ENCODE measurements at places on chromosomes 12 and 14.
A peak's percentile ranks its signal among the peaks of the same experiment; 100 is the strongest.

DNA sequence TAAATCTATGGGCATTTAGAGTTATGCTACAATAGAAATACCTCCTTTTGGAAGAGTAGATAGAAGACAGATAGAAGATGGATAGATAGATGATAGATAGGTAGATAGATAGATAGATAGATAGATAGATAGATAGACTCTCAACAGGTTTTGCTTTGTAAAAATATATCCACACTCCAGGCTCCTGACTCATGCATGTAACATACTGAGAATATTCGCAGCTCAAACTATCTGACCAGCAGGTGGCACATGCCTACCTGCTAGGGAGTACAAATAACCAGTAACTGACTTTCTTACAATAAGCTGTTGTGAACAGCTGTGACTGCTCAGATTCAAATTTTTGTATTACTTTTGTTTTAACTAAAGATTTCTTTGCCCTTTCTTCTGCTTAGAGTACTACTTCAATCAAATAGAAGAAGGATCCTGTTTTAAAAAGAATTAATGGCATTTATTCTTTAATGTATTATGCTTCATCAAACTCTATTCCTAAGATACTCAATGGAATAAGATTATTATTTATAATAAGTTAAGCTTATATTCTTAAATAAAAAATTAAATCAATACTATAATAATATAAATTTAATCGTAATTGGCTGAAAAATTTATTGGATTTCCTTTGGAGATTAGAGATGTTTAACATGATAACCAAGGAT lies 15.8 kb upstream of the CPNE8 start:
- DNase-seq = peak; percentile 61

DNA sequence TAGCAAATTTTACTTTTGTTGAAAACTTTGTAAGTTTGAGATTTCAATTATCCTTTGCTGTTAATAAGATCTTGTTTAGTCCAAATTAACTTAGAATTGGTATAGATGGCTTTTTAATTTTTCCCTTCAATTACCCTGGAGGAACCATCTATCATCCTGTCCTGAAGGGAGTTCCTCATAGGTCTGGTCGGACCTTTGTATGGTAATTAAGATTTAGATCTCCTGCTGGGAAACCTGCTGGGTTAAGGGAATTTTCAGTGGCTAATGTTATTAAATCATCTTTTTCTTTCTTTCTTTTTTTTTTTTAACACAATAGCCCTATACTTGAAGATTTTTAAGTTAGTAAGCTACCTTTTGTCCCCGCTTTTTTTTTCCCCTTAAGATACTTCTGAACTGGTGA lies 63.0 kb upstream of the PRMT8 start:
- DNase-seq = no peak

GRCh38 chr12:97308576-97309198 lies 153.9 kb upstream of the RMST start:
- peak; percentile 33 for DNase-seq

DNA sequence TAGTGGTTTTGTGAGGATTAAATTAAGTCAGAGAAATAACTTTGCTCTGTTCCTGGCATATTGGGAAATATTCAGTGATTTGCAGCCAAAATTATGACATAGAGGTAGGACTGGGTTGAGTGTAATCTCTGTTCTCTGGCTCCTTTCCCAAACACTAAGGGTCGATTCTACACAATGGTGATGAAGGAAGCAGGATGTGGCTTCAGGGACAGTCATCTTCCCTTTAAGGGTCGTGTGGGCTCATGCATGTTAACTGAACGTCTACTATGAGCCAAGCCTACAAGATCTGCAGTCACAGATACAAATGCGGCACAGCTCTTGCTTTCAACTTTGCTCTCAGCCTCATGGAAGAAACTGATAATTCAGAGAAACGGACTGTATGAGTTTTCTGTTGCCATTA lies 381.6 kb downstream of the VRK1 start:
- no peak for DNase-seq

DNA sequence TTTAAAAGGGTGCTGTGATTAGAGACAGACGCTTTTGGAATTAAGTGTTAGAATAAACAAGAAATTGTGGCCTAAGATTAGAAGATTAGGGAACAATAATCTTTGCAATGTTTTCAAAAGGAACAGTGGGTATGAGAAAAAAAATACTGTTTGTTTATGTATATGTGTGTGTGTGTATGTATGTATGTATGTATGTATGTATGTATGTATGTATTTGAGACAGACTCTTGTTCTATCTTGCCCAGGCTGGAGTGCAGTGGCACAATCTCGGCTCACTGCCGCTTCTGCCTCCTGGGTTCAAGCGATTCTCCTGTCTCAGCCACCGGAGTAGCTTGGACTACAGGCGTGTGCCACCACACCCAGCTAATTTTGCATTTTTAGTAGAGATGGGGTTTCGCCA lies 81.6 kb downstream of the TRAFD1 start:
- DNase-seq = no peak

- DNase-seq = no peak
These were observed 149.1 kb downstream of the AACS start for GRCh38 chr12:125214289-125214688.

- no peak for DNase-seq
These were observed 10.3 kb downstream of the DCP1B start for GRCh38 chr12:1993871-1994371.

- no peak for DNase-seq
These were observed 19.8 kb upstream of the DHRS7 start for GRCh38 chr14:60184905-60185555.

GRCh38 chr12:67720351-67720856 lies 71.9 kb downstream of the DYRK2 start:
- DNase-seq = no peak

DNA sequence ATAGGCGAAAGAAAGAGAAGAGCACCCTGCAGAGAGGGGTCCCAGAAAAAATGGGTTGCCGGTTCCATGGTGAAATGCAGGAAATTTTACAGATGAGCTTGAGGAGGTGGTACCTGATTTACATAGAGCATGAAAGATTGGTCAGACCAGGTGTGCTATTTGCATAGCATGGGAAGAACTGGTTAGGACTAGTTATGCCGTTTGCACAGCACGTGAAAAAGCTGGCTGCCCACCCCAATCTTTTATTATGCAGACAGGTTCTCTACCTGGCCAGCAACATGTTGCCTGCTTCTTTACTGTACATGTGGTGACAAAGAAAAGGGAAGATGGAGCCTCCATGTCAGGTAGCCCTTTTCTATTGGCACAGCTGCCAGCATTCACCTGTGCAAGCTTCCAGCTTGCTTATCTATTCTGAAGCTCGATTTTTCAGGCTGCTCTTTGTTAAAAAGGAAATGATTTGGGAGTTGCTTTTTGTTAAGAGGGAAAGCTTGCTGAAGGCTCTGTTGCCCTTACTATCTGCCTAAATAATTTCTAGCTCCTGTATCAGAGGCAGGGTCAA lies 62.9 kb upstream of the ELK3 start:
- no peak for DNase-seq

GRCh38 chr14:80146941-80147340 lies 64.4 kb downstream of the DIO2 start:
- DNase-seq = no peak

- DNase-seq = no peak
These were observed 149.0 kb downstream of the TGFB3 start for GRCh38 chr14:75832621-75833297.

- peak; percentile 85 for DNase-seq
These were observed 23.5 kb downstream of the DCAF5 start for GRCh38 chr14:69129264-69129880.

DNA sequence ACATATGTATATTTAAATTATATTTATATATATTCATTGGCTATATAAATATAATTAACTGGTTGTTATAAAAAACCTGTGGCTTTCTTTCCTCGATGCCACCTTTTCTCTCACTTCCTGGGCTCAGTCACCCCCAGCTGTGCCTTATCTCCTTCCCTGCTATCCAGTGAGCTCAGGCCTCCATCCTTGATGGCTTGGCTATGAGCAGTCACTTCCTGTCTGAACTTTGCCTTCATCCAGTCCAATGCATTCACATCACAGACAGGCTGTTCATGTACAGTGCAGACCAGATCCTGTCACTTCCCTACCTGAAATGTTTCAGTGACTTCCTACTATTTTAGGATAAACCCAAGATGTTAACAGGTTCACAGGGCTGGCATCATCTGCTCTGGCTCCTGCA lies 115.3 kb upstream of the PRB2 start:
- DNase-seq = no peak

GRCh38 chr12:80211671-80212070 lies 112.3 kb downstream of the OTOGL start:
- no peak for DNase-seq

GRCh38 chr14:98903371-98903770 lies 368.6 kb downstream of the BCL11B start:
- peak; percentile 40 for DNase-seq

DNA sequence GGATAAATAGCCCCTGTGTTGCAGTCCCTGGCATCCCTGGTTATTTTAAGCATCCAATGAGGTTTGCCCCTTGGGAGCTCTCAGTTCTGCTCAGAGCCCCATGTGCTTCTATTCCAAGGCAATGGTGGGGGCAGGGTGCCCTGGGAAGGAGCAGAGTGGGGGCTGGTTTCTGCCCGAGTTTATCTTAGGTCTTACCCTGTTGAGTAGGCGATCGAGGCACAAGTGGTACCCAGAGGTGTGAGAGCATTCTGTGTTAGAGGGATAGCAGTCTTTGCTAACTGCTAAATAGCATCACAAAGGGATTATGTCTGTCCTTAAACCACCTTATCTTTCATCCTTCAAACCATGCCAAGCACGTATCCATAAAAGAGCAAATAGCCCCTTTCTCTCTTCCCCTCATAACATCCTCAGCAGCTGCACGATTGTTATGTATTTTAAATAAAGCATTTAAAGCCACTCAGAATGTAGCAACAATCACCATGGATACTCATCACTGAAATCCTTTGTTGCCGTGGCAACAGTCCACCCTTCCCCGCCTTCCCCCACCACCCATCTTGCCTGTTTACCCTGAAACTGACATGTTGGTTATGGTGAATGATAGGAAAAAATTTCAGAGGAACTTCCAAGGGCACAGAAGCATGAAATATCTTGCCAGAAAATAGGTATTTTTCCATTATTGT lies 139.3 kb downstream of the PTPN11 start:
- DNase-seq = no peak

GRCh38 chr12:111249018-111249370 lies 119.9 kb downstream of the PHETA1 start:
- DNase-seq = no peak

DNA sequence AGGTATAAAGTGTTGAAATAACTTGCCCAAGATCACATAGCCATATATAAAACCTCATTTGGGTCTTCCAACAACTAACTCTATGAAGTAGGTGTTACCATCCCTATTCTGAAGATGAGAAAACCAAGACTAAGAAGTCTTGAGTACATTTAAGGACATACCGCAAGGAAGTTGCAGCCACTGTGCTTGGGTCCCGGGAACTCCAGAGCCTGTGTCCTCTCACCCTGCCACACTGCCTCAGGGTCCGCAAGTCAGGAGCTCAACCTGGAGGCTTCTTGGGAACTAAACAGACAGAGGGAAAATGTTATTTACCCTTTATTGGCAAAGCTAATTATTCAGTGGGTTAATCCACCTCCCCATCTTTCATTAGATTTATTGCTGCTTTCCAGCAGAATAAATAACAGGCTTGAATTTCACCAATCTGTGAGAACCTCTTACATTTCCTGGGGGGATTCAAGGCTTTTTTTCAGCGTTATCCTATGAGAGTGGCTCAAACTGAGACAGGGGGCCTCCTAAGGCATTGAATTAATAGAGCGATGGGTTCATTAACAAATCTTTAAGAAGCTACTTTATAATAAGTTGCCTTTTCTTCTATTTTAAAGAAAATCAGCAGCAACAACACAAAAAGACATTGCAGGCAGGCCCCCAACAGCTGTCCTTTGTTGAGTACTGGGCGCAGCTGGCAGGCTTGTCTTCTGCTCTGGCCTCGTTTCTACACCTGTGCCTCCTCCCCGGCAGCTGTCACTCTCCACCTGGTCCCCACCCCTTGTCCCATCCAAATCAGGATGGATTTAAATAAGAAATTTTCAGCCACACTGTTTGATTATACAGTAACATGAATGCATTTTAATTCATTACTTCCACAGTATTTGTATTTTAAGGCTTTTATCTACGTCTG lies 25.3 kb downstream of the PHLDA1 start:
- DNase-seq = no peak
